Cardiac atrium fibroblast (primary cell): ENCODE measurements at places on chromosomes 7 and 10. TPM values are rescaled to one million over a fixed set of nuclear protein-coding genes. Genes with fewer than 3 reads are reported as not detected.

TFEC gene
- total RNA-seq, result not detected in 2 replicates

CHAT gene
- total RNA-seq, result not detected in 2 replicates

SMIM30 gene
- total RNA-seq, result 43.0 and 49.1 TPM in 2 replicates

WNT16 gene
- total RNA-seq, result not detected in 2 replicates

FAM53B gene
- total RNA-seq, result 7.4 and 10.5 TPM in 2 replicates

RELN gene
- under 0.01 and 0.18 TPM in 2 replicates for total RNA-seq

ANKRD7 gene
- total RNA-seq, result 3.2 TPM in 1 of 2 replicates, not detected in the other
